ENCODE measurements at places on chromosomes 16 and 17.

DNA sequence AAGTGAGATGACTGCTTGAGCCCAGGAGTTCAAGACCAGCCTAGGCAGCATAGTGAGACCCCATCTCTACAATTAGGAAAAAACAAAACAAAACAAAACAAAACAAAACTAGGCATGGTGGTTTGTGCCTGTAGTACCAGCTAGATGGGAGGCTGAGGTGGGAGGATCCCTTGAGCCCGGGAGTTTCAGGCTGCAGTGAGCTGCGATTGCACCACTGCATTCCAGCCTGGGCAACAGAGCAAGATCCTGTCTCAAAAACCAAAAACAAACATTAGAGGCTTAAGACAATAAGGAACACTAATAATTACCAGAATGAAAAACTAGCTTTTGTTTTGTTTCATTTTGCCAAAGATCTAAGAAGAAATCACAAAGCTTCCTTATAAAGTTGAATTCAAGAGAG is 69.2 kb downstream of the GPRC5B start:
- no peak for DNase-seq

DNA sequence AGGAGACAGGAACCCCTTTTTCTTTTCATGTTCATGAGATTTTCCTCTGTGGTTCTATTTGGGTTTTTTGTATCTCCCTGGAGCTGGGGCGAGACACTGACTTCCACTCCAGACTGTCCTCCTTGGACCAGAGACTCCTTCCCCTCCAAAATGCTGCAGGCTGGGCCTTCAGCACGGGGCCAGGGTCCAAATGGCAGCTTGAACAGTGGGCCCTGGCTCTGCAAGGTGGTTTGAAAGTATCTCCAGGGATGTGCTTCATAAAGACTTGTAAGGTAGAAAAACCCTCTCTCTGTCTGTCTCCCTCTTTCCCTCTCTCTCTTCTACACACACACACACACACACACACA is 236.1 kb downstream of the ZNF423 start:
- DNase-seq, result no peak

DNA sequence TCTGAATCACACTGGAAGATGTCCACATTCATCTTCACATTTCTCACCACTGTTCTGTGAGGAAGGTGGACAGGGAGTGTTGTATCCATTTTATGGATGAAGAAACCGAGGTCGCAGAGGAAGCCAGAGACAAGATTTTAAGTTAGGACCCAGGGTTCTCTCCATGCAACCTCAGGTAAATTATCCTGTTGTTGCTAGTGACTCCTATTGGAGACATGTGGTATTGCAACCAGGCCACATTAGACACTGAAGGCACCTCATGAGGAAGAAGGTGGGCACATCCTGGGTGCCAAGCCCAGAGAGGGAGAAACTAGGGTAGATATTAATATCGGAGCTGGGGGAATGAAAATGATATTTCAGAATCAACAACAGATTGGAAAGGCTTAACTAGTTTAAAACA is 8.5 kb upstream of the WNT9B start:
- no peak for DNase-seq

DNA sequence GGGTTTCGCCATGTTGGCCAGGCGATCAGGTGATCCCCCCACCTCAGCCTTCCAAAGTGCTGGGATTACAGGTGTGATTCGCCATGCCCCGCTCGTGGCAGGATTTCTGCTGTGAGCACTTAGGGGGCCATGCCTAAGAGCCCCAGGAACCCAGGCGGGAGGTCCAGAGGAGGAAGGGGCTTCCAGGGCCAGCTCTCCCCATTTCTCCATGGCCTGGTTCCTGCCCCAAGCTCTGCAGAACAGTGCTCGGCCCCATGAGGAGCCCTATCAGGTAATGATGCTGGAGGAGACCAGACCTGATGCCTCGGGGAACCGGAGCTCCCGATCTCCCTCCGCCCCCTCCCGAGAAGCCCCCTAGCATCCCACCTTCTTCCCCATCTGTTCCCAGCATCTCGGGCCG is 53.6 kb downstream of the RMI2 start:
- no peak for DNase-seq

DNA sequence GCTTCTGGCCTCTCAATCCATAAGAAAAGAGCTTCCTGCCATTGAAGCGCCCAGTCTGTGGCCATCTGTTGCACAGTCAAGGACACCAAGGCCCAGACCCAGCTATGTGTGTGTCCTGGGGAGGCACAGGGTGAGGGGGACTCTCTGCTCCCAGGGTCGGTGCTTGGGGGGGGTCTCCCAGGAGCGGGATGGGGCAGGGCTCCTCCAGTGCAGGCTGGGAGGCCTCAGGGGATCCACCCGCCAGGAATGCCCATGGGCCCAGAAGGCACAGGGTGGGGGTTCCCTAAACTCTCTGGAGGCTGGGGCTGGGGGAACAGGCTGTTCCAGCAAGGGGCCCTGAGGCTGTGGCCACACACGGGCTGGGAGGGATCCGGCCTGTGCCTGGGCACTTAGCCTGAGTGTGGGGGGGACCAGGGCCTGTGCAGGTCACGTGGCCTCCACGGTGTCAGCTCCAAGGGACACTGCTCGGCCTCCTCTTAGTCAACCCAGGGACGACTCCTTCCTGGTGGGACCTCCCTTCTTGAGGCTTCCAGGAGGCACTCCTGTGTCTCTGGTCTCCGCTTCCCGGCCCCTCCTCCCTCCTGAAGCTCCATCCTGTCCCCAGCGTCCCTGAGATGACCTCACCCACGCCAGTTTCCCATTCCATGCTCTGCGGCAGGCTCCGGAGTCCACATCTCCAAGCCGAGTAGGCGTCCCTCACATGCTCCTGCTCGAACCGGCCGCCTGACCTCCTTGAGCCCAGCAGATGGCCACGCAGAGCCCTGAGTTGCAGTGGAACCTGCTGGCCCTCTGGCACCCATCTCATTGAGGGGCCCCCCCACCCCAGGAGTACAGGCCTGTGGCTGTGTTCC is 23.1 kb upstream of the BAHCC1 start:
- no peak for DNase-seq

DNA sequence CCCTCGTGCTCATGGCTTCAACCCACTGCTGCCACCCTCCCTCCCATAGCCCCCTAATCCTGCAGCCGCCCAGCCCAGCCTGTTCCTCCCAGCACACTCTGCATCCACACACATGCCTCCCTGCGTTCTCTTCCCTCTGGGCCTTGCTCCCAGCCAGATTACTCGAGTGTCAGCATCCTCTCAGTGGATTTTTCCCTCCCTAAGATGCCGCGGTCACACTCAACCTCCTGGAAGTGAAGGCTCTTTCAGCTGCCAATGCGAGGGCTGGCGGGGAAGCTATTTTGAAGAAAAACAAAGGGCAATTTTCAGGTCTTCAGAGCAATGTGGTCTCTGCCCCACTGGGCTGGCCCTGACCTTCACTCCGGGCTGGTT is 23.2 kb upstream of the CACNG5 start:
- DNase-seq, result no peak

GRCh38 chr17:36842963-36843558 is 94.2 kb upstream of the LHX1 start:
- DNase-seq, result no peak

DNA sequence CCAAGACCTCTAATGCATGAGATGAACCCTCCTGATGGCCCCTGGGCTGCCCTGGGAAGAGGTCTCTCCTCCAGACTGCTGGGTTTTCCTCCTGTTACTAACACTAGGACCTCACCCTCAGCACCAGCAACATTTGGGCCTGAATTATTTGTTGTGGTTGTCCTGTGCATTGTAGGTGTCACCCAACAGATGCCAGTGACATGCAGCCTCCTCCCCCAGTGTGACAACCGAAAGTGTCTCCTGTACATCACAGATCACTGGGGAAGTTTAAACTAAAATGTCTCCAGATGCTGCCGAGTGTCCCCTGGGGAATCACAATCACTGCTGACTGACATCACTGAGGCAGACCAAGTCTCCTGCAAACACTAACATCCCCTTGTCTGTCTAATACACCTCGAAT is 74.8 kb downstream of the SLC5A11 start:
- no peak for DNase-seq

DNA sequence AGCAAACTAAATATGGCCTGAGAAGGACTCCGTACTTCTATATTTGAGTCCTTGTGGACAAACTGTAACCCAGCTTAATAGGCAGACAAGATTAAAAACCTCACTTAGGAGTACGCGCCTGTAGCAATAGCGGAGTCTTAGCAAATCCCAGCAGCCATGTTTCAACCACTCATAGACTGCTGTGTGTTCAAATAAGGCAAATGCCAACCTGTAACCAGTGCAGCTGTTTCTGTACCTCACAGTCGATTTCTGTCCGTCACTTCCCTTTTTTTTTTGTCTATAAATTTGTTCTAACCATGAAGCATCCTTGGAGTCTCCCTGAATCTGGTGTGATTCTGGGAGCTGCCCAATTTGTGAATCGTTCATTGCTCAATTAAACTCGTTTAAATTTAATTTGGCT is 30.2 kb downstream of the TANC2 start:
- DNase-seq, result no peak

GRCh38 chr17:21119247-21119918 is 7.4 kb upstream of the DHRS7B start:
- peak; percentile 52 for DNase-seq

DNA sequence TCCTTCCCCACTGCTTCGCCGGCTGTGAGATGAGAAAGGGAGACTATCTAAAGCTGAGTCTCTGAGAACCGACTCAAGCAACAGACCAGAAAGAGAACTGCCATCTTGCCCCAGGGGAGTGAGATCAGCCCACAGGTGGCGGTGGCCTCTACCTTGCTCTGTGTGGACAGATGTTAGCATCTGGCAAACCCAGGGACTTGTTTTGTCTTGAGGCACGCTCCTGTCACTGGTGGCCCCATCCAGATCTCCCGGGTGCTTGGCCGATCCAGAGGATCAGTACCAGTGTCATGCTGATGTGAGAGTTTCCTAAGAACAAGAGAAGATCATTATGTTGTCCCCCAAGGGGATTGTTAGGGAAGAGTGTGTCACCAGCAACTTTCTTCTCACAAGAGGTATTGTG is 101.4 kb downstream of the CACNG3 start:
- no peak for DNase-seq

GRCh38 chr16:86818671-86819532 is 240.6 kb downstream of the FOXL1 start:
- no peak for DNase-seq
